Brain microvascular endothelial cell (primary cell): ENCODE measurements at places on chromosomes 6 and 20.

DNA sequence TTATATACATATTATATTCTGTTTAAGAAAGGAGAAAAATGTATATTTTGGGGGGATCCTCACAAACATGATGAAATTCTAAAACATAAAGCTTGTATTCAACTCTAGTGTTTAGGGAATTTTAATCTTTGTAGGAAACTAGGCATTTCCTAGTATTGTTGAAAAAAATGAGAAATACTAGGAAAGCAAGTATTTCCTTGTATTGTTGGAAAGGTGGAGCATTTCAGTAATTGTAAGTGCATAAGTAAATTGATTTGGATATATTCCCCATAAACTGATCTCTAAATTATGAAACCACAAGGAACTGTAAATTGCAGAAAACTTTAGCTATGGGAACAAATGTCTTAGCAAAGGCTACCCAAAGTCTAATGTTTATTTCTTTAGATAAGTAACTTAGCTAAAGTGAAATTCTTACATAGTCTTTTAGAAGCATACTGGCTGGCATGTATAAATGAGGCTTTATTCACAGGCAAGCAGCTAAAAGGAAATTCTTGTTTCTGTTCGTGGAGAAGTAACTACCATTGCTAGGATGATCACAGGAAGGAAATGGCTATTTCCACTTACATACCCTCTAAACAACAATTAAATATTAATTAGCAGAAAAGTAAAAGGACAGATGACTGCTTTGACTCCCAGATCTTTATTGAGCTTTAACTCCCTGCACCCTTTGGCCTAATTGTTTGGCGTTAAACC, 19.9 kb upstream of the NRN1 start:
- DNase-seq = no peak

- DNase-seq = no peak
Measured at GRCh38 chr6:76466286-76466685, 393.8 kb upstream of the IMPG1 start.

DNA sequence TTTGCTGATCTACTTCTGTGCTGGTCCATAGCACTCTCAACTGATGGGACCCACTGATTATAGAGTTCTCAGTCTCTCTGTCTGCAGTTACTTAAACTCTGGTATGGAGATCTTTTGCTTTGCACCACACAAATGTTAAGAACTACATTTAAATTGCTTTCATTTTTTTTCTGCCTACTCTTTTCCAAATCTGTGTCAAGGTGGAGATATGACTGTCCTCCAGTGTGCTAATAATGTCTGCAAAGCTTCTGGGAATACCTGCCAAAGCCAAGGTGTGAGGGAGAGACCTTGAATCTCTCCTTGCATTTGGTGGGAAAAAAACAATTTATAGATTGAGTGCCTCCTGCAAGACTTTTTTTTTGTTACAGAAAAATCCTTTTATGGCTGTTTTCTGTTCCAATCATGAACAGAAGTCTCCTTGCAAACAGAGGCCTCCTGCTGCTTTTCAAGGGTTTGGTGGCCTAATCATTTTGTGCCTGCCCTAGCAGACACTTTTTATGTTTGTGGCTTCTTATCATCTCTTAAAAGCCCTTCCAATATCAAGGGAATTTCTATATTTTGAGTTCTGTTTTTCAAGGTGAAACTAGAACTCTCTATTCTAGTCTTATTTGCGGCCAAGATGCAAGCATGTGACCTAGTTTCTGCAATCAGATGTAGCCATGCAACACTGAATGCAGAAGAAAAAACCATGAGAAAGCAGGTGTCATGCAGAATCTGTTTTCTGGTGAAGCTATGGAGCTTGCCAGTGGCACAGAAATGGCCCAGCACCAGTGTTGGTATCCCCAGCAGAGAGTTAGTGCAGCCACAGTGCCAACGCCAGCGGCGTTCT, 23.2 kb upstream of the AKIRIN2 start:
- DNase-seq = no peak

GRCh38 chr6:88089708-88090107, 42.1 kb downstream of the SPACA1 start:
- no peak for DNase-seq

GRCh38 chr20:5390720-5391119, 74.0 kb upstream of the PROKR2 start:
- DNase-seq = no peak

DNA sequence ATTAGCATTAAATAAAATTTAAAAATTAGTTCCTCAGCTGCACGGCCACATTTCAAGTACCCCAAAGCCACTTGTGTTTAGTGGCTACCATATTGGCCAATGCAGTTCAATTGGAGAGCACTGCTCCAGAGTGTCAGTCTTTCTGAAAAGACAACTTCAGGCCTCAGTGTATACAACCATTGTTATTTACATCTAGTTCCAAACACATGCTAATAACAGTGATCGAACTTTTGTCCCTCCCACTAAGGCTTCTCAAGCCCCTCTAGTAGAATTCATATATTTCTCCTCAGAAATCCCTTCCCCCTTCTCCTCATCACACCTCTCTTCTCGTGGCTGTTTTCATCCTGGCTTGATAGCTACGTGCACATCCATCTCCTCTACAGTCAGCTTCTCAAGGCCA, 32.9 kb downstream of the HIVEP2 start:
- DNase-seq = no peak

DNA sequence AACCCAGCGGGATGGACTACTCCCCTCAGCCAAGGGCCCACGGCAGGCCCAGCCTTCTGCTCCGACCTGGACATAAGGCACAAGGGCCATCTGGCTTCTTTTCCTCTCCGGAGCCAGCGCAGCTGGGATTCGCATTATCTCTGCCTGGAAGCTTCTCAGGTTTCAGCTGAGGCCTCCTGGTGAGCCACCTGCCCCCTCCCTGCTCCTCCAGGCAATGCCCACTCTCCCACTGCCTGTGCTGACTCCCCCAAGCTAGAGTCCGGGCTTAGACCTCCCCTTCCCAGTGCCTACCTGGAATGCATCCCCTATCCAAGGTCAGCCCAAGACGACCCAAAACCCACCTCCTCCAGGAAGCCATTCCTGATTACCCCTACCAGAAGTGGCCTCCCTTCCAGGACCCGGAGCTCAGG, 60.7 kb downstream of the EZR start:
- no peak for DNase-seq

GRCh38 chr6:150702675-150703074, 103.0 kb downstream of the PLEKHG1 start:
- no peak for DNase-seq

DNA sequence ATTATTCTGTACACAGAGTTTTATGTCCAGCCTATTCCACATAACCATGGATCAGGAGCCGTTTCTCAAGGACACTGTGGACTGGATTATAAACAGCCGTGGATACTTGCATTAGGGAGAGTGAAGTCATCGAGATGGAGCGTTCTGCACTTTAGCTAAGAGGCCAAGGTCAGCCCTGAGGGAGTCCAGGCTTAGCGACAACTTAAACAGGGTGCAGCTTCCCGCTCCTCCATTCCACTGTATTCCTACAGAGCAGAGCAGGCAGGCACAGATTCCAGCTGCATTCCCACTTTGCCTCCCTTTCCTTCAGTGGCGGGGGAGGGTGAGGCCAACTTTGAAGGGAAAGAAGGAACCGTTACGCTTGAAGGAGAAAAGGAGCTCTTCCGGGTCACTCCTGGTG, 59.5 kb downstream of the RAMACL start:
- no peak for DNase-seq

- no peak for DNase-seq
Measured at GRCh38 chr20:33111306-33111705, 31.9 kb downstream of the BPIFB4 start.

- no peak for DNase-seq
Measured at GRCh38 chr20:51514249-51514648, 28.3 kb downstream of the NFATC2 start.

- no peak for DNase-seq
Measured at GRCh38 chr20:38108986-38109541, 56.0 kb downstream of the TGM2 start.

GRCh38 chr6:126156973-126157372, 170.6 kb downstream of the TRMT11 start:
- DNase-seq = no peak
